AG04450 (cell line): ENCODE measurements at places on chromosomes 4 and X.
A peak's percentile ranks its signal among the peaks of the same experiment; 100 is the strongest.

DNA sequence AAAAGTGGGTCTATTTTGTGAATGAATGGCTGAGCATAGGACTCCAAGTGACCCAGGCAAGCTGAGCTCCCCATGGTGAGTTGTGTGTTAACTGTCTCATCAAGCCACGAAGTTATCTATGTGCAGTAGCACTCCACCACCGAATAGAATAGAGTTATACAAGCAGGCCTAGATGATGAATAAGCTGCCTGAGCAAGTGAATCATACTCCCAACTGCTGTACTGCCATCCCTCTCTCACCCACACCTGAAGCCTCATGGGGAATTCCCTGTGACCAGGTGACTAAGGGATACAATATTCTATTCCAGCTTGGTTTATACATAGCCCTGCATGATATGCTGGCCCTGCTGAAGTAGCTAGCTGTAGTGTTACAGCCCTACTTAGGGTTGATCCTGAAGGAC is 38.7 kb downstream of the KDM5C start:
- DNase-seq: no peak

- DNase-seq: no peak
Measured at GRCh38 chr4:80448056-80448455, 112.5 kb downstream of the CFAP299 start.

DNA sequence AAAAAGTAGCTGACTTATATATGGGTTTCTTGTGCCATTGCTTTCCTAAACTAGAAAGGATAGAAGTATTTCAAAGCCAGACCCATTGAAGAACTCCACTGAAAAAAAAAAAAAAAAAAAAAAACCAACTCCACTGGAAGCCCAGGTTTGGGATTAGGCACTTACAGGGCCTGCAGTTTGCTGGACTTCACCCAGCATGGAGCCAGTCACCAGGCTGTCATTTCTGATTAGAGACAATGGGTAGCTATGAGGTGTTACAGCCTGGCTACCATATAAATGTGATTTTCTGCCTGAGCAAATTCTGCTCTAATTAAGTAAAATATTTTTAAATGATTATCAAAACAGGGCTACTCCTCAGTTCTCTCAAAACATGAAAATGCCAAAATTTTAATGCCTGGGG is 49.5 kb downstream of the HS6ST2 start:
- no peak for DNase-seq

DNA sequence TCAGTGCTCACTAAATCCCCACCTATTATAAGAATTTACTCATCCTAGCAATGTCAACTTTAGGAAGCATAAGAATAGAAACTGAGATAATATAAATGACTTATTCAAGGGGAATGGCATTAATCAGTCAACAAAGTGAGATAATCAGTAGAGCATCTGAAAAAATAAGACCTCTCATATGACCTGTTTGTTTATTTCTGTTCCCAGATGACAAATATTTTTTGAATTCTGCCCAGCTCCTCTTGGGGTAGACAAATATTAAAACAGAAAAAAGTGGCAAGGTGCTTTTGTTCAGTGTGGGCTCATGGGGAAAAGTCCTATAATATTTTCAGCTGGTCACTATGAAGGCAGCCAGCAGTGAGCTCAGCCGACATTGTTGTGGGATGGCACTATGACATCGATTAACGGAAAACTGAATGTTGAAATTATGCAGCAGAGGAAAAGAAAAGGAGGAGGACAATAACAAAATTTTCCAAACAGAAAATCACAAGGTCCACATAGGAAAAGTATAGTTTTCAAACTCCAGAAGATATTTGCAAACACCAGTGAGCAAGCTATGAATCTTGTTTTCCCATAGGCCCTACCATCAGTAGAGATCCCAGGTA is 109.6 kb downstream of the ANXA3 start:
- no peak for DNase-seq

DNA sequence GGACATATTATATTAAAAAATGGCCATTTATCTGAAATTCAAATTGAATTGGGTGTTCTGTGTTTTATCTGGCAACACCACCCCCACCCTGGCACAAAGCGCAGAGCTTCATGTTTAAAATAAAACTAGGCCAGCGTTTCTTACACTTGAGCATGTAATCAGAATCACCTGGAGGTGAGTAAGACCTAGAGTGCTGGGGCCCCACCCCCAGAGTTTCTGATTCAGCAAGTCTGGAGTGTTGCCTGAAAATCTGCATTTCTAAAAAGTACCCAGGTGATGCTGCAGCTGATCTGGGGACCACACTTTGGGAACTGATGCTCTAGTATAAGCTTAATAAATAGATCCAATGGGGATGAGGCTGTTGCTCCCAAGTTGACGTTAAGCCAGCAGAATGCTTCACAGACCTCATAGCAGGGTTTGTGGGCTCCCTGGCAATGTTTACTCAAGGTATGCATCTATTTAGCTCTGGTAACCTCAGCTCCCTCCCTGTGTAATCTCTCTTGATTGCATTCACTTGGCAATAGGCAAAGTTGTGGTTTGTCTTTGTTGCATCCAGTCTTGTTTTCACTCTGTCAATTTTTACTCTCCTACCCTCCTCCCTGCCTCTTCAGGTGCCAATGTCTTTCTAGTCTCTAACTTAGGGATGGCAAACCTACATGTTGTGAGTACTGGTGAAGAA is 99.8 kb upstream of the TEX13D start:
- no peak for DNase-seq

GRCh38 chr4:185205697-185206342 is 2.0 kb upstream of the CFAP97 start:
- no peak for DNase-seq

DNA sequence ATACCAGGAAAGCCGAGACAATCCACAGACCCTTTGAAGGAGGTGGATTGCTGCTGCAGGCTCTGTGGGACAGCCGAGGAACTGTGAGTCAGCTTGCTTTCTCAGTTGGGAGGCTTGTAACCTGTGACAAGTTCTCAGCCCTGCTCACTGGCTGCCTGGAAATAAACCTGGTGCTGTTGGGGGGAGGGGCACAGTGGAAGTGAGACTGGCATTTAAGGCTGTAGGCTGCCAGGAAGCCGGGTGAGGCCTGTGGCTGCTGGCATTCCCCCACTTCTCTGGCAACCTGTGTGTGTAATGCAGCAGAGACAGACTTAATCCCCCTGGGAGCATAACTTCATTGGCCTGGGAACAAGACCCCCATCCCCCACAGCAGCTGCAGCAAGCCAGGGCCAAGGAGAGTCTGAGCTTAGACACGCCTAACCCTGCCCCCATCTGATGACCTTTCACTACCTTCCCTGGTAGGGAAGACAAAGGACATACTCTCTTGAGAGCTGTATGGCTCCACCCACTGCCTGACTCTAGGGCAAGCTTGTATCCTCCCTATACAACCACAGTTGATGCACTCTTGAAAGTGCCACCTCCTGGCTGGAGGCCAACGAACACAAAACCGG is 64.1 kb downstream of the ALPK1 start:
- no peak for DNase-seq

- DNase-seq: no peak
Measured at GRCh38 chrX:123685232-123685631, 47.6 kb downstream of the THOC2 start.

DNA sequence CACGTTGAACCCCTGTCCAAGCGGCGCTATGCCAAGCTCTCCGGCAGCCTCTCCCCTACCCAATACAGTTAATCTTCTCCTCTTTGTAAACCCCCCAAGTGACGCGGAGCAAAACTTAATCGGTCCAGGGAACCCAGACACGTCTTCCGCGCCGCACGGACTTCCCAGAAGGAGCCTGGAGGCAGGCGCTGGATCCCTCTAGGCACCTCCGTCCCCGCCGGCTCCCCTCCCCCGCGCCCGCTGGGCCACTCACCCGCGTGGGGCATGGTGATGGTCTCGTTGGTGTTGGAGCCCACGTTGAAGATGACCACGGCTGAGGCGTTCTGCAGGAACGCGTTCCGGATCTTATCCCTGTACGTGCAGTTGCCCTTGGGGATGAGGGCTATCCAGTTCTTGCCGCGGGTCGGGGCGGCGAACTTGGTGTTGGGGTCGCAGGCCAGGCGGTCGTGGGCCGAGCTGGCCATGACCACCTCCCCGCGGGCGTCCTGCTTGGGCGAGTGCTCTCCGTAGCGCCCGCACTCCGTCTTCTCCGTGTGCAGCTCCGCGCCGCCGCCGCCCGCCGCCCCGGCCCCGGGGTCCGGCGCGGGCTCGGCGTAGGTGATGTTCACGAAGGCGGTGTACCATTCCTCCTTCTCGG is 1.1 kb downstream of the RNF150 start:
- no peak for DNase-seq

DNA sequence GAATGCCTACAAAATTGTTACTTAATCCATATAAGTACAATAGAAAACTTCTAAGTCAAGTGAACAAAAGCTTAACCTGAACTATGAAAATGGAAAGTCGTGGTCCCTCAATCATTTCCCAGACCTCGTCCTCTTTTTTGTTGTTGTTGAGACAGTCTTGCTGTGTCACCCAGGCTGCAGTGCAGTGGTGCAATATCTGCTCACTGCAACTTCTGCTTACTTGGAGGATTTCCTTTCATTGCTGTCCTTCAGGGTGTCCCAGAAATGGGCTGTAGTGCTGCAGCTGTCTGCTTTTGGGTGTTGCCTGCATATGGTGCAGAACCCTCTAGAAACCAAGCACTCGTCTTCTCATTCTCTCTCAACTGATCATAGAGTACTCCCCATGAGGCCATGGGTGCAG is 75.0 kb upstream of the IL2 start:
- no peak for DNase-seq

GRCh38 chrX:133440797-133441163 is 25.5 kb upstream of the GPC4 start:
- no peak for DNase-seq

- no peak for DNase-seq
Measured at GRCh38 chr4:47271291-47271690, 192.2 kb downstream of the COMMD8 start.

- DNase-seq: no peak
Measured at GRCh38 chrX:17736478-17736855, 826 bp upstream of the SCML1 start.

DNA sequence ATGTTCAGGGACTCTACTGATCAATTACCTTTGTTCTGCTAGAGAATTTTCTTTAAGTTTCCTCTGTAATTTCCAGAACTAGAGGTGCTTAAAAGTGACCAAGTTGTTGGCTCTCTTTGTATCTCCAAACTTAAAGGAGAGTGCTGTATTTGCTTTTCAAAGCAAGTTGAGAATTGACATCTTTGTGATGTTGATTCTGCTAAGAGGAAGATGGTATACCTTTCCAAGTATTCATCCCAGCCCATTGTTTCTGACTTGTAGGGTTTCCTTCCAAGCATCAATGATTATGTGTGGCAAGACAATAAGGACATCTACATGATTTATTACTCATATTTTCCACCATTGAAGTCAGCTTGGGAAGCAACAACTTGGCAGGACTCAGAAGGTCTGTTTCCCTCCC is 190.6 kb downstream of the GC start:
- DNase-seq: no peak

- DNase-seq: no peak
Measured at GRCh38 chr4:169620880-169621248, 486 bp downstream of the CLCN3 start.

DNA sequence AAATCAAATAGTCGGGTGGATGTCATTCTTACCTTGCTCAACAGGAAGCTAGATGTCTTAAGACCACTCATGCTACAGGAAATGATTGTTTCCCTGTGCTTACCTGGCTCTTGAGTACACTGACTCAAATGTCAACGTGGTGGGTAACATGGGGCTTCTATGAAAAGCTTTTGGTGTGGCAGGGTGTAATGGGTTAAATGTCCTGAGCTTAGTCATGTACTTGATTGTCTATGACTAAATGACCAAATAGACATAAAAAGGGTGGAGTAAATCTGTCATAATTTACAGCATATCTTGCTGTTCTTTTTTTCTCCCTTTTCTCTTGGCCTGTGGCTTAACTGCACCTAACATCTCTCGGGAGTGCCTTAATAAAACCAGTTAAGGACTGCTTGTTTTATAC is 44.9 kb downstream of the CCNG2 start:
- DNase-seq: no peak

DNA sequence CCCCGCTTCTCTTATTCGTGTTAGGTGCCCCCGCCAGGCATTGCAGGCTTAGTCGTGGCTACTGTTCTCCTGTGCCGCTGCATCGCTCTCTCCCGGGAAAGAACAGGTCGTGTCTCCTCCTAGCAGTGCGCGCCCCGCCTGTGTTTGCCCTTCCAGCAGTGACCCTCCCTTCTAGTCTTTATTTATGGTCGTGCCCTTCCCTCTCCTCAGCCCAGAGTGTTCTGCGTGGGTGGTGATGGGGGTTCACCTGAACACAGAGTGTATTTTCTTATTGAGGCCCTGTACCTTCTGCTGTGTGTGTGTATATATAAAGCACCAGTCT is 15.2 kb downstream of the USP11 start:
- DNase-seq: no peak

GRCh38 chr4:95431678-95432077 is 117.1 kb downstream of the UNC5C start:
- DNase-seq: no peak

GRCh38 chr4:96189761-96190160 is 349.9 kb downstream of the PDHA2 start:
- DNase-seq: no peak

- no peak for DNase-seq
Measured at GRCh38 chr4:31548021-31548420, 827.9 kb downstream of the PCDH7 start.

GRCh38 chrX:134670134-134670924 is 12.1 kb upstream of the PLAC1 start:
- DNase-seq: peak; percentile 61

GRCh38 chrX:39897741-39898097 is 200.0 kb downstream of the BCOR start:
- DNase-seq: no peak

- no peak for DNase-seq
Measured at GRCh38 chrX:115318139-115318538, 28.6 kb downstream of the LUZP4 start.

DNA sequence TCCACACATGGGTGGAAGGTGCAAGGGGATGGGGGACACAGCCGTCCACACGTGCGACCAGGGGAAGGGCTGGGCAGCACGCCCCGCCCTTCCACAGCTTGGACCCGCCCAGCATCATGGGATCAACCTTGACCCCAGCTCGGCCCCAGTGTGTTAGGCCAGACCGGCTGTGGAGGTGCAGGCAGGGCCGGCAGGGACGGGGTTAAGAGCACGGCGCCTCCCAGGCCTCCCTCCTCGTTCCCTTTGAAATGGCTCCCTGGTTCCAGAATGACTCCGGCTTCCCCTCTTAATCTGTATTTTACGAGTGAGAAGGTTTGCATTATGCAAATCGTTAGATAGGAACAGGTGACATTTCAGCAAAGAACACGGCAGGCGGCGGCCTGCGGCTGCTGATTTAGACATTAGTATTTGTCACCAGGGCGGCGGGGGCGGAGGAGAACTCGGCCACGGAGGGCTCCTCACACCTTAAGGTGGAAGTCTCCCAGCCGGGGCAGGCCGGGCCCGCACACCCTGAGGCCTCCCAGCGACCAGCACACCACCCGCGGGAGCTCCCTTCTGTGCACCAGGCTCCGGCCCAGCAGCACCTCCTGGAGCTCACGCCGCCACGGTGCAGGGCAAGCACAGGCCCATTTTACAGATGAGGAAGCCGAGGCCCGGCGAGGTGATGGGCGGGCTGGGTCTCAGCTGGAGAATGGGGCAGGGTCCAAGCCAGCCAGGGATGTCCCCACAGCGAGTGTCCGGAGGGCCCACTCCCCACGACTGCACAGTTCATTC is 116.1 kb downstream of the FAM53A start:
- DNase-seq: no peak

- no peak for DNase-seq
Measured at GRCh38 chr4:7852568-7853185, 87.0 kb downstream of the AFAP1 start.

- DNase-seq: no peak
Measured at GRCh38 chr4:7932287-7932686, 7.4 kb downstream of the AFAP1 start.

- no peak for DNase-seq
Measured at GRCh38 chr4:18109676-18110075, 88.1 kb upstream of the LCORL start.
